ENCODE measurements at places on chromosomes 7 and 10.

DNA sequence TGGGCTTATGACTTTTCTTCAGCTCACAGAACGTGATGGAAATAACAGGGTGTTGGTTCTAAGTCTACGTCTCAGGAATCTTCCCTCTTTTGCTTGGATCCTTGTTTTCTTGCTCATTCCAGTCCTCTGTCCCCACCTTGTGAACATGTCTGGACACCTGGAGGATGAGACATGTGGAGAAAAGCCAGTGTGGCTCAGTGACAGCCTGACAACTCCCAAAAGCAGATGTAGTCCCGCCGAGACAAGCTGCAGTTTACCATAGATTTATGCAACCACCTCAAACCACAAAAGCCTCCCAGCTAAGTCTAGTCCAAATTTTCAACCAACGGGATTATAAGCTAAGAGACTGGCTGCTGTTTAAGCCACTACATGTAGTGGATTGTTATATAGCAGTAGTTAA, 476.1 kb downstream of the SH2D4B start:
- DNase-seq = no peak

- DNase-seq = no peak
These were observed 550.0 kb downstream of the MDFIC start for GRCh38 chr7:115471891-115472290.

DNA sequence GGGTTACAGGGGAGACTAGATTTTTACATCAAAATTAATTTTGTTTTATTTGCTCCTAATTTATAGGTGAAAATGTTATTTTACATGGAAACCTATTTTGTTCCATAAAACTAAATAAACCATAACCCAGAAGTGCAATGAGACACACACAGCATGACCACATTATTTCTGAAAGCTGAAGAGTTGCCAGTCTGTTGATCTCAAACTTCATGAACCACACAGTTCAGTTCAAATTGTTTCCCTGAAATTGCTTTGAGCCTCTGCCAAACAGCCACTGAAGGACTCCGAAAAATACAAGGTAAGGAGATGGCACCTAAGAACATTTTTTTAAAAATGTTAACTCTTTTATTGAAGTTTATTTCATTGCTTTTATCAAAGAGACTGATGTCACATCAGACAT, 25.0 kb upstream of the ITGB8 start:
- DNase-seq = no peak

GRCh38 chr10:112741830-112742402, 208.1 kb upstream of the TCF7L2 start:
- DNase-seq = no peak

DNA sequence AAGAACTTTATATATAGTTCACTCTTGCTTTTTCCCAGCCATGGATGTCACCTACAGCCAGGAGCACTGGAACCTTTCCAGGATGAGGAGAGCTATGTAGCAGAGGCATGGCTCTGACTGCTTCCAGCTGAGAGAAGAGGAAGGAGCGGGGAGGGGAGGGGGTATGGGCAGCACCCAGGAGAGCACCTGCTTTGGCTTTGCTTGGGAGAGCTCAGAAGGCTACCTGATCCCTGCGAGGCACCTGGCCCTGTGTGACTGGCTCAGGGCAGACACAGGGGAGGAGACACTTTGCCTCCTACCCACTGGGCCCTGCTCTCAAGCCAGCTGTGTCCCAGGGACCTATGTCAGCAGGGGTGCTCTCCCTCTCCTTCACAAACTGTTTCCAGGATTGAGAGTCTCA, 67.1 kb downstream of the HK1 start:
- no peak for DNase-seq

- no peak for DNase-seq
These were observed 210.6 kb downstream of the ZNF365 start for GRCh38 chr10:62584731-62585130.

GRCh38 chr10:110151971-110152370, 55.4 kb upstream of the MXI1 start:
- DNase-seq = no peak

GRCh38 chr7:77566421-77566820, 29.3 kb downstream of the PTPN12 start:
- no peak for DNase-seq

GRCh38 chr7:138880881-138881578, 83.0 kb upstream of the ATP6V0A4 start:
- no peak for DNase-seq

DNA sequence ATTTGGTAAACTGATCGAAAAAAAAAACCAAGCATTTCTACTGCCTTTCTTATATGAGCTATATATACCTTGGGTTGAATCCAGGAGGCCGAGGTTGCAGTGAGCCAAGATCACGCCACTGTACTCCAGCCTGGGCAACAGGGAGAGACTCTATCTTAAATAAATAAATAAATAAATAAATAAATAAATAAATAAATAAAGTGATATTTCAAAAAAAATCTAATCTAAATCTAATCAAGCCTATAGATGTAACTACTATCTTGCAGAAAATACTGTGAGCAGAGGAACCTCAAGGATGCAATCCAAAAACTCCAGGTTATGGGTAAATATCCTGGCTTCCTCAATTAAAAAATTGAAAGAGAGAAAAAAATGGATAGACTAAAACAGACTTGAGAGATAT, 71.2 kb upstream of the SLF2 start:
- DNase-seq = no peak

- DNase-seq = no peak
These were observed 101.6 kb downstream of the PRTFDC1 start for GRCh38 chr10:24850727-24851296.

- no peak for DNase-seq
These were observed 1.5 kb downstream of the ABCB4 start for GRCh38 chr7:87473986-87474385.
